Dermis blood vessel endothelial cell (primary cell): ENCODE measurements at places on chromosomes 3 and 15. TPM values are rescaled to one million over a fixed set of nuclear protein-coding genes. Genes with fewer than 3 reads are reported as not detected.
A peak's percentile ranks its signal among the peaks of the same experiment; 100 is the strongest.

Gene HRH1
- total RNA-seq = 6.1 TPM in 2 replicates

Gene MRAS
- 6.8 and 11.5 TPM in 2 replicates for total RNA-seq

Gene MUC20
- 0.51 TPM in 1 of 2 replicates, not detected in the other for total RNA-seq

Gene CD80
- 0.14 and 0.17 TPM in 2 replicates for total RNA-seq

Gene CTDSPL
- total RNA-seq = 107 and 161 TPM in 2 replicates

Gene FBXO40
- not detected in 2 replicates for total RNA-seq

Gene ROBO1
- 0.47 and 1.0 TPM in 2 replicates for total RNA-seq

Gene RHCG
- not detected in 2 replicates for total RNA-seq

DNA sequence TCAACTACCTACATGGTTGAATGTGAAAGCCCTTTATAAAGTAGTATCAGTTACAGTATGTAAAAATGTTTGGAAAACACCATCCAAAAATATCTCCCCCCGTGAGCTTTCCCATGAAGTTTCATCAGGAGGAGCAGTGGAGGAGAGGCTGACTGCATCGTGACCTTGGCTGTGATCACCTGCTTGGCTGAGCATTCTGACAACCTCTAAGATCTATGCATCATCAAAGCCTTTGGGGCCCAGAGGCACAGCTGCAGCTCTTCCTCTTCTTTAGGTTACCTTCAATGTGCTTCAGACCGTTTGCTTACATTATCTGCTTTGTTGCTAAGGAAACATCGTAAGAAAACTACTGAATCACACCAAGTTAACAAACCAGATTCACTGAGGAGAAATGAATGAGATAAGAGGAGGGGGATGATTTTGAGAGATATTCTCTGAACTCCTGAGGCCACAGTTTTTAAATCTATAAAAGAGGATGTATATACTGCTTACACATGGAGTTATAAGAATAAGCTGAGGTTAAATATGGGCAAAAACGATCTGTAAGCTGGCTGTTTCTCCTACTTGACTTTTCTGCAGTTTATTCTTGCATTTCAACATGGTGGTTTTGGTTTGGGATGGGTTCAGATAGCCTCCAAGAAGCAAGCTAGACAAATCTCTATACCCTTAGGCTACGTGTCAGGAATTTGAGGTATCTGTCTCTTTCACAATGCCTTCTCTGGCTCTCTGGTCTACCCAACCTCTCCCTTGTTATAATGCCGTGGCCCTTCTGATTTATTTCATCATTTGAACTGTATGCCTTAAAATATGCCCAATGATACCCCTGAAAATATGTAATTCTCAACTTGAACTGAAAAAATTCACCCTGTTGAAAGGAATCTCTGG, 4.0 kb downstream of the GCSAM start:
- DNase-seq = no peak

DNA sequence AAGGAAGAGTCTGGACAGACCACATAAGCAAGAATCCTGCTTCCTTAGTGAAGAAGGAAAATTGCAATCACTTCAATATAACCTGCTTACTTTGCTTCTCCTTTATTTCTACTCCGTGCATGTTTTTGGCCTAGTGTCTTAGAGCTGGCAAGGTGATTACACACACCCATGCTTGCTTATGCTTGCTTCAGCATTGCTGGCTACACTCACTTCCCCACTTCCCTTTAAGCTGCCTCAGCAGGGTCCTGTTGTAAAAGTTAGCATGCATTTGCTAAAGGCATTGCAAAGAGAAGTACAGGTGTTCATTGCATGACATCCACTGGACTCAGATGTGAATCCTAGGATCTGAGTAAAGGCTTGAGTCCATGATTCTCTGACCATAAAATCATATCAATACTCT, 47.5 kb upstream of the STT3B start:
- DNase-seq = no peak

DNA sequence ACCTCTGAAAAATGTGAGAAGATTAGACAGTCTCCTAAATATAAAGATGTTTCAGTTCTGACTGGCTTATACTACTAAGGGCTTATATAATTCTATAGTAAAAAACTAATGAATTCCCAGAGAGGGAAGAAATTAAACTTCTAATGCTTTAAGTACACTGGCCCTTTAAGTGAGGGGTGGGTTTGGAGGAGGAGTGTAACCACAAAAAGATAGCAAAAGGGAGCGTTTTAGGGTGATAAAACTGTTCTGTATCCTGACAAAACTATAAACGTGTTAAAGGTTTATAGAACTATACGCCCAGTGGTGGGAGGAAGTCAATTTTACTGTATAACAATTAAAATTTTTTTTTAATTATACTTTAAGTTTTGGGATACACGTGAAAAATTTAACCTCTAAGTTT, 45.8 kb downstream of the CEP152 start:
- no peak for DNase-seq

DNA sequence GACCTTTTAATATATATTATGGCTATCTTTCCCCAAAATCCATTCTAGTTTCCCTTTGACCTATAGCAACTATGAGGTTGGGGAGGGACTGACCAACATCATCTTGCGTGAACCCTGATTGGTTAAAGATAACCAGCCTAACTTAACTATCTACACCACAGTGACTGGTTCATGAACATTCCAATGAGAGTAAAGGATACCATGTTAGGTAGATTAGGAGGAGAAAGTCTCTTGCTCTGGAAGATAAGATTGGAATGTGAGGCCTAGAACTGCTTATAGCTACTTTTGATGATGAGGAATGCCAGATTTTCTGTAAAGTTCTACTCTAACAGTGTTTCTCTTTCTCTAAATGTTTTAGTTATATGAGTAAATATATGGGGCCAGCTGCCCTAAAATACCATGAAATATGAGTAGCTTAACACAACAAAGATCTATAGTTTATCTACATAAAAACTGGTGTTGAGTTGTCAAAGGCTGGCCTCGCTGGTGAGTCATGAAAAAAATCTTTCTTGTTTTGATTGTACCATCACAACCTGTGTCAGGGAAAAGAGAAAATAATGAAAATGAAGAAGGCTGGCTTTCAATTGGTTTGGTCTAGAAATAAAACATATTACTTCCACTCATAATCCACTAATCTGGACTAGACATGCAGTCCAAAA, 481.4 kb downstream of the NSUN3 start:
- DNase-seq = no peak

GRCh38 chr3:9553021-9553947, at the start of gene LHFPL4:
TSS of gene LHFPL4 (minus strand) at chr3:9553822. CDS start at chr3:9552679, 1,143 bp downstream.
- no peak for DNase-seq

- DNase-seq = no peak
Observed at GRCh38 chr15:34065941-34066340, 26.9 kb upstream of the AVEN start.

DNA sequence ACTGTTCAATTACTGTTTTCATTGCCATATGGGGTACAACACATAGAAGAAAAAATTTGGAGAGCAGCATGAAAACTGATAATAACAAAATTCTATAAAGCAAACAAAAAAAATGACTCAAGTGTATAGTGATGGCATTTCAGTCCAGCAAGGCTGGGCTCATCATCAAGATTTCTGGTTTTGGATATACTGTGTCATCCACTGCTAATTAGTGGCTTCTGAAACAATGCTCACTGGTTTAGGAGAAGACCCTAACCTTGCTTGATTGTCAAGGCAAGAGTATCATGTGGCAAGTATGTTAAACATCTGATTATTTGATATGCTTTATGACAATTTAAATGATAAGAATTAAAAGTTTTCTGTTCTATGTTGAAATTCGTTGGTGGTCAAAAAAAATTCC, 96.9 kb downstream of the RFX7 start:
- DNase-seq = no peak

DNA sequence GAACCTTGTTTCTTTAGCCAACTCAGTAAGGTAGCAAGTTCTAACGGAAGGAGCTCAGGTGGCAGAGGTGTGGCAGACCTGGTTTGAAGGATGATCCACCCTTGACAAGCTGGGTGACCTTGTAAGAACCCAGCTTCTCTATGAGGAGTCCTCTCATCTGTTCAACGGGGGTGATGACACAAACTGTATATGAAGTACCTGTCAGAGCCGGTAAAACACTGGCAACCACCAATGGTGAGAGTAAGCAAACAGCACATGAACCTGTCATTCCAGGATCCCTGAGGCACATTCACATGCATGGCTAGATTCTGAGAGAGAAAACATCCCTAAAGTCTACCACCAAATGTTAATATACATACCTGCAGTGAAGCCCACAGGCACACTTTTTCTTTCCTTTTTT, 2.4 kb downstream of the SCAP start:
- DNase-seq = no peak

DNA sequence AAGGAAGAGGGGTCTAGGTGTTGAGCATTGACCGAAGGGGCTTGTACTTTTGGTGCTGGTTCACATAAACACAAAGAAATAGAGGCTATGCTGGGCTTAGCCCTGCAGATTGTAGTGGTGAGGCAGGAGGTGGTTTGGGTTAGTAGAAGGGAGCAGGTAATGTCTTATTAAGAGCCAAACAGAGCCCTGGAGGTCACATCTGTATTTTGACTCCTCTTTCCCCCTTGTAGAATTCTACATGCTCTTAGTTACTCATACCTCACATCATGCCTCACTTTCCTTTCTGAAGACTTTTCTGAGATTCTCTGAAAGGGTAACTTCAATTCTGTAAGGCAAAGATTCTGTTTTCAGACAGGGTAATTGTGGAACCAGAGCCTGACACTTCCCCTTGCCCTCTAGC, 16.1 kb upstream of the ZNF80 start:
- no peak for DNase-seq

- no peak for DNase-seq
Observed at GRCh38 chr3:129304962-129305222, 26.2 kb downstream of the HMCES start.

- DNase-seq = no peak
Observed at GRCh38 chr15:57421110-57421509, 44.8 kb downstream of the CGNL1 start.

GRCh38 chr3:190556351-190556750, 42.5 kb downstream of the IL1RAP start:
- DNase-seq = no peak

GRCh38 chr15:31977812-31978661, 52.3 kb upstream of the CHRNA7 start:
- DNase-seq = peak; percentile 68

- no peak for DNase-seq
Observed at GRCh38 chr3:101888653-101889052, 39.3 kb downstream of the NFKBIZ start.

GRCh38 chr3:111831840-111832239, 27.2 kb upstream of the PHLDB2 start:
- DNase-seq = no peak

DNA sequence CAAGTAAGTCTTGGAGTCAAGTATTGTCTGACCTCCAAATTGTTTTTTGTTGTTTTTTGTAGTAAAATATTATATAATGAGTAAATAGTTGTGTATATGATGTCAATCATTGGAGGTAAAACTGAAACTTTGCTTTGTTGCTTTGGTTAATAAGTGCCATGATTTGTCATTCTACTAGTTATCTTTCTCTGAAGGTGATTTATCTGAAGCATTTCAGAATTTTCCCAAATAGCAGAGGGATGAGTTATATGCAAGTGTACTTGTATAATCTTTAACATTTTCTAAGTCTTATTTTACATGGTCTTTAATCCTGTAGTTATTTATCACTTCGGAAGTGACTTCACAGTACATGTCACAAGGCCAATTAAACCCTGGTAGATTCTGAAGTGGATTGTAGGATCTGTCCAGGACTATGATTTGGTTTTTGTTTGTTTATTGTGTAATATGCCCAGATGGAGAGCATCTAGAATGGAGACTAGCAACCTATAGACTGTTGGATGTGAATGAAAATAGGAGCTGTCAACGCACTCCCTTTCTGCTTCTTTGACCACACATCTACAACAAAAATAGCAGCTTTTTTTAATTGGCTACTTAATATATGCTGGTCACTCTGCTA, 93.1 kb upstream of the SAMMSON start:
- no peak for DNase-seq

- no peak for DNase-seq
Observed at GRCh38 chr3:120326784-120327183, 22.4 kb downstream of the LRRC58 start.

DNA sequence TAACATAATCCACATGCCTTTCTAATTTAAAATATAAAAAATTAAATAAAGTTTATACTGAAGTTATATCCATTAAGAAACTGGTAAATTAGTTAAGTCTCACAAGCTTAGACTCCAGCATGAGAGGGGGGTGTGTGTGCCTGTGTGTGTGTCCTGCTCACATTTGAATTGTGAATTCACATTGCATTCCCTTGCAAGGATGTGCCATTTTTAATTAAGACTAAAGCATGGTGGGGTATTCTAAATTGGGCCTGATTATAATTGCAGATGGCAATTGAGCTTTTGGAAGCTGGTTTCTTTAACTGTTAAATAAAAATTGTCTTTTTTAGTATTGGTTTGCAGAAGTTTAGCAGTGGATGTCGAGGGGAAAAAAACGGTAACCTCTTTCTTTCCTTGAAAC, 56.9 kb downstream of the PTPRG start:
- no peak for DNase-seq

GRCh38 chr15:72272997-72273352, 621 bp upstream of the PARP6 start:
- DNase-seq = no peak

- peak; percentile 46 for DNase-seq
Observed at GRCh38 chr15:67066959-67067853, 1.8 kb downstream of the SMAD3 start.

DNA sequence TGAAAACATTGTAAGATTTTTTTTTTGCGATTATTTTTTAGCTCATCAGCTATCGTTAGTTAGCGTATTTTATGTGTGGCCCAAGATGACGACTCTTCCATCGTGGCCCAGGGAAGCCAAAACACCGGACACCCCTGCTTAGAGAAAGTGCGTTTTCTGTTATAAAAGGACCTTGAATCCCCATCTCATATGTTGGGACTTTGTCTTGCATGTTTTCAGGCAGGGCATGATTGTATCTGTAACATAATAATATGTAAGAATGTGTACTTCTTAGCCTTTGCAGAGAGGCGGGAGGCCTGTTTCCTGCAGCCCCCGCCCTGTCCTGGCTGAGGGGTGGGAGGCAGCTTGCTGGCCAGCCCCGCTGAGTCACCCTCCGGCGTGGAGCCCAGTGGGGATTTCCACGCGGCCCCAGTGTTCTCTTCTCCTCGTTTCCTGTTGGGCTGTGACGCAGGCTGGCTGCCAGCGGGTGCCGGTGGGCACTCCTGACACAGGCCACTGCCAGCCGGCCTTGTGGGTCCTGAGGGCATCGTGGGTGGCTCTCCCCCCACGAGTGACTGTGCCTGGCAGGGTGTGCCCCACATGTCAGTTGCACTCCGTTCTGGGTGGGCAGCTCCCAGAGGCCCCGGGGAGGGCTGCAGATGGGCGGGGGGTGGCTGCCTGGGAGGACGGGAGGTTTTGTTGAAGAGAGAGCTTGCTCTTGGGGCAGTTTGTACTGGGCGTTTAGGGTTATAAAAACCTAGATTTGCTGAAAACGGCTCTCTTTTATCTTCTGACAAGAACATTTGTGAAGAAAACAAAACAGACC, 55.6 kb downstream of the SMAD3 start:
- DNase-seq = peak; percentile 96

- DNase-seq = no peak
Observed at GRCh38 chr3:187025656-187026316, 95.5 kb downstream of the ST6GAL1 start.
